ENCODE measurements at places on chromosomes 2 and 18. TPM values are rescaled to one million over a fixed set of nuclear protein-coding genes. Genes with fewer than 3 reads are reported as not detected.

The VWA3B gene
- not detected for total RNA-seq

The ANKRD53 gene
- not detected for total RNA-seq

The ANKRD36 gene
- total RNA-seq: 45.1 TPM

The AGXT gene
- total RNA-seq: not detected

The ASTL gene
- 2.4 TPM for total RNA-seq

The TMEM163 gene
- total RNA-seq: not detected

The ARPC2 gene
- 516 TPM for total RNA-seq

The XDH gene
- total RNA-seq: not detected
